ENCODE measurements at places on chromosomes 12 and 14. TPM values are rescaled to one million over a fixed set of nuclear protein-coding genes. Genes with fewer than 3 reads are reported as not detected.

GRCh38 chr14:68607081-68607866, 185.6 kb downstream of the ZFP36L1 start:
- DNase-seq = peak; percentile 67
- H3K4me3 ChIP-seq = no peak overlapping the region
- no peaks in the 10 kb centered on the region for H3K4me1 ChIP-seq
- H3K27ac ChIP-seq = peak overlapping the region; percentile 47
- no peaks in the 10 kb centered on the region for H3K27me3 ChIP-seq

GRCh38 chr12:80717856-80718255, 1.1 kb downstream of the MYF5 start:
- H3K27me3 ChIP-seq = peaks cover 11% of the 10 kb centered on the region
- peaks cover 7% of the 10 kb centered on the region for H3K4me1 ChIP-seq
- DNase-seq = no peak
- H3K27ac ChIP-seq = no peak overlapping the region

DNA sequence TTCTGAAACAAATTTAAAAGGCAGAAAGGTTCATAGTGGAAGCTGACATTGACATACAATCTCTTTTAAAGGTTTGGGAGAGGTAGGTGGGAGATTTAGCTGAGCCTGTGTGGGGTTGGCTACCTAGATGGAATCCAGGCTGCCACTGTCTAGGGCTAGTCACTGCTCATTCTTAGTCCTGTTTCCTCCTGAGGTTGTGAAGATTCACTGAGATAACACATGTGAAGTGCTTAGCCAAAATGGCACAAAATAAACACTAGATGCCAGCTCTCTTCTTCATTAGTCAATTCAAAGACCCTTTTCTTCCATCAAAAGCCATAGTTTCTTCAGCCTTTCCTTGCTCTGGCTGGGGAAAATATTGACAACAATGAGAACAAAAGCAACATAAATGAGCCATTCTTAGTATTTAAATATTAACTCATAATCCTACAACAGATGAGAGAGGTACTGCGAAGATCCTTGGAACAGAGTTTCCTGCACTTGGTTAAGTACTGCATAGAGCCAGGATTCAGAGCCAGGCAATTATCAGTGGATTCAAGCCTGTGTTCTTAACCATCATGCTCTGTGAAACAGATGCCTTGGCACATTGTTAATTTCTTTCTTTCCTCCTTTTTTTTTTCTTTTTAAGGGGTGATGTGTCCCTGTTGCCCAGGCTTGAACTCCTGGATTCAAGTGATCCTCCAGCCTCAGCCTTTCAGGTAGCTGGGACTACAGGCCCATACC, 3.5 kb downstream of the MYF6 start:
- H3K27ac ChIP-seq = no peak overlapping the region
- no peak for DNase-seq
- H3K27me3 ChIP-seq = peaks cover 68% of the 10 kb centered on the region
- H3K4me1 ChIP-seq = peaks cover 7% of the 10 kb centered on the region
- no peaks in the 10 kb centered on the region for H3K36me3 ChIP-seq

DNA sequence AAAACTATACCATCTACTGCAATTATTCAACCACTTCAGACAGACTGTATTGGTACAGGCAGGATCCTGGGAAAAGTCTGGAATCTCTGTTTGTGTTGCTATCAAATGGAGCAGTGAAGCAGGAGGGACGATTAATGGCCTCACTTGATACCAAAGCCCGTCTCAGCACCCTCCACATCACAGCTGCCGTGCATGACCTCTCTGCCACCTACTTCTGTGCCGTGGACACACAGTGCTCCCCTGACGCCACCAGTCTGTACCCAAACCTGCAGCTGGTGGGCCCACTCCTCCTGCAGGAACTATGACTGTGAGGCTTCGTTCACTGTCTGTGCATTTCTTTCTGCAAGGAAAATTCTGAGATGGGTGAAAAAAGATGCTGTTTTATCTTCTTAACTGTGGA, 284.7 kb downstream of the DAD1 start:
- no peaks in the 10 kb centered on the region for H3K27me3 ChIP-seq
- no peaks in the 10 kb centered on the region for H3K4me1 ChIP-seq
- no peaks in the 10 kb centered on the region for H3K36me3 ChIP-seq
- H3K4me3 ChIP-seq = no peak overlapping the region

DNA sequence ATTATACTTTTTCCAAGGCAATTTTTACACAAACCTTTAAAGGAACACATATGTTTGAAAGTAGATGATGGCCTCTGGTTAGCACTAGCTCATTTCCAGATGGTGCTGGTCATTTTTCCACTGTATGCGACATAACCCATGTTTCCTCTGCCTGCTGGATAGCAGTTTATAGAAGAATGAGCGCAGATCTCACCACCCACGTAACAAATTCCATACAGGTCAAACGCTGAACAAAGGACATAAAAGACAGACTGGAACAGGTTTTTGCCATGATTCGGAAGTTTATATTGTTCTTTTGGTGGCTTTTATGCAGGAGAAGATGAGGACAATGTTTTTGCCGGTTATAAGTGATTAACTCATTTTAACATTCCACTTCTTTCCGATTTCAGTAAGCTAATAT, 30.7 kb downstream of the PPP1R36 start:
- no peak overlapping the region for H3K27ac ChIP-seq
- no peaks in the 10 kb centered on the region for H3K27me3 ChIP-seq
- peaks cover 11% of the 10 kb centered on the region for H3K4me1 ChIP-seq
- H3K36me3 ChIP-seq = no peaks in the 10 kb centered on the region
- no peak for DNase-seq

Gene CISTR
- not detected for total RNA-seq

DNA sequence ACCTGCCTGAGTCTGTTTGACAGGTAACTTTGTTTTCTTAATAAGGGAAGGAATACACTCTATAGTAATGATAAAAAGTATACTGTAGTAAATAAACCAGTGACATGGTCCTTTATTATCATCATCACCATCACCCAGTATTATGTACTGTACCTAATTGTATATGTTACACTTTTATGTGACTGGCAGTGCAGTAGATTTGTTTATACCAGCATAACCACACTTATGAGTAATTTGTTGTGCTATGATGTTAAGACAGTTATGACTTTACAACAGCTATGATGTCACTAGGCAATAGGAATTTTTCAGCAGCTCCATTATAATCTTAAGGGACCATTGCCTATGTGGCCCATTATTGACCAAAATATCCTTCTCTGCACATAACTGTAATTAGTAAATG, 155.0 kb downstream of the NUBPL start:
- DNase-seq = no peak
- no peaks in the 10 kb centered on the region for H3K4me1 ChIP-seq
- H3K27ac ChIP-seq = no peak overlapping the region
- H3K27me3 ChIP-seq = no peaks in the 10 kb centered on the region
- no peaks in the 10 kb centered on the region for H3K36me3 ChIP-seq

DNA sequence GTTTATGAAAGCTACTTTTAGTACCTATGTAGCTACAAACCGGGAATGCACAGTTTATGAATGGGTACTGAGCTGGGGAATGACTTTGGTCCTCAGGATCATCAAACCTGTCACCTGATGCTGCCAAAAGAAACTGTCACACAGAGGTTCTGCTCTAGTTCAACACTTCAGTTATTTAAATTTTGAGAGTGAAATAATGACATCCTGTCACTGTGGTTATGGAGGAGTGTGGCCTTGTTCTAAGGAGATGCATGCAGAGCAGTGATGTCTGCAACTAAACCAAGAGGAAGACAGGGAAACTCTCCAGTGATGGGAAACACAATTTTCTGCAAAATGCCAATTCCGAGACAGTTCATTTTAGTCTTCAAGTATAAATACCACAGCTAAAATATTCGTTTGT, 4.8 kb upstream of the AEBP2 start:
- no peak overlapping the region for H3K4me3 ChIP-seq
- no peaks in the 10 kb centered on the region for H3K36me3 ChIP-seq
- no peak overlapping the region for H3K27ac ChIP-seq
- no peaks in the 10 kb centered on the region for H3K27me3 ChIP-seq

DNA sequence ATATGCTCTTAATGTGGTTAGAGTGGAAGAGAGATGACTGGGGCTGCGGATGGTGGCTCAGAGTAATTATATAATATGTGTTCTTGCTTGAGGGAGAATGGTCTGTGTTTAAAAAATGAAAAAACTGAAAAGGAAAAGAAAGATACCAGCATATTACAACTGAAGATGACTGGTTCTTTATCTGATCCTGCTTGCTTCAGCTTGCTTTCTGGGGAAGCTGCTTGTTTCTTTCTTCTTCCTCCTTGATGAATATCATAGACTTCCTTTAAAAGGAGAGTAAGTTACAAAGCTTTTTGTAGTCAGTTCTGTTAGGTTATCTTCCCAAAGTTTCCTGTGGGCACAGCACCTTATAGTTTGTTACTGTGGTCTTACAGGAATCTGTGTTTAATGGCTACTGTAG, 210.9 kb downstream of the ERC1 start:
- DNase-seq = no peak
- H3K4me1 ChIP-seq = no peaks in the 10 kb centered on the region
- no peak overlapping the region for H3K27ac ChIP-seq
- no peaks in the 10 kb centered on the region for H3K27me3 ChIP-seq
- H3K4me3 ChIP-seq = no peak overlapping the region

Gene ACAD10
- total RNA-seq = 33.6 TPM

Gene CIT
- 91.6 TPM for total RNA-seq

- H3K27ac ChIP-seq = no peak overlapping the region
- DNase-seq = no peak
- H3K36me3 ChIP-seq = no peaks in the 10 kb centered on the region
- H3K4me1 ChIP-seq = peaks cover 13% of the 10 kb centered on the region
Observed at GRCh38 chr14:22656226-22656625, 12.1 kb upstream of the OR6J1 start.

DNA sequence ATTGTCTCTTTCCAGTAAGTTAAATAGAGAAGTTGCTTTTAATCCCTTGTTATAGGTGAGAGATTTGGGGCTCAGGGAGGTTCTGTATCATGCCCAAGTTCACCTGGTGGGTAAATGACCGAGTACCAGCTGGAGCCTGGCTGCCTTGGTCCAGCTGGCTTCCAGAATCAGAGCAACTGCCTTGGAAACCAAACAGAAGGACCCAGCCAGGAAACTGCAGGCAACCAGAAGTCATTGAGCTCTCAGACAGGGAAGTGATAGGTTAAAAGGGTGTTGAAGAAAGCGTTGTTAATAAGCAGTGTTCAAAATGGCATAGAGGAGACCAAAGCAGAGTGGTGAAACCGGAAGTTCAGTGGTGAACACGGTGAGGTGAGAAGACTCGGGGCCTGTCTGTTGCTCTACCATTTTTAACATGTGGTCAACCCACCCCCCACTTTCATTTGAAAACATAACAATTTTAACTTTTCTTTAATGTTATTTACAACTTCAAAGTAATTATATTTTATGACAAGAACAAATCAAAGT, 54.9 kb downstream of the PLEKHG7 start:
- no peak for DNase-seq
- H3K4me3 ChIP-seq = no peak overlapping the region
- H3K27ac ChIP-seq = no peak overlapping the region
- H3K4me1 ChIP-seq = peaks cover 5% of the 10 kb centered on the region
- H3K36me3 ChIP-seq = no peaks in the 10 kb centered on the region

DNA sequence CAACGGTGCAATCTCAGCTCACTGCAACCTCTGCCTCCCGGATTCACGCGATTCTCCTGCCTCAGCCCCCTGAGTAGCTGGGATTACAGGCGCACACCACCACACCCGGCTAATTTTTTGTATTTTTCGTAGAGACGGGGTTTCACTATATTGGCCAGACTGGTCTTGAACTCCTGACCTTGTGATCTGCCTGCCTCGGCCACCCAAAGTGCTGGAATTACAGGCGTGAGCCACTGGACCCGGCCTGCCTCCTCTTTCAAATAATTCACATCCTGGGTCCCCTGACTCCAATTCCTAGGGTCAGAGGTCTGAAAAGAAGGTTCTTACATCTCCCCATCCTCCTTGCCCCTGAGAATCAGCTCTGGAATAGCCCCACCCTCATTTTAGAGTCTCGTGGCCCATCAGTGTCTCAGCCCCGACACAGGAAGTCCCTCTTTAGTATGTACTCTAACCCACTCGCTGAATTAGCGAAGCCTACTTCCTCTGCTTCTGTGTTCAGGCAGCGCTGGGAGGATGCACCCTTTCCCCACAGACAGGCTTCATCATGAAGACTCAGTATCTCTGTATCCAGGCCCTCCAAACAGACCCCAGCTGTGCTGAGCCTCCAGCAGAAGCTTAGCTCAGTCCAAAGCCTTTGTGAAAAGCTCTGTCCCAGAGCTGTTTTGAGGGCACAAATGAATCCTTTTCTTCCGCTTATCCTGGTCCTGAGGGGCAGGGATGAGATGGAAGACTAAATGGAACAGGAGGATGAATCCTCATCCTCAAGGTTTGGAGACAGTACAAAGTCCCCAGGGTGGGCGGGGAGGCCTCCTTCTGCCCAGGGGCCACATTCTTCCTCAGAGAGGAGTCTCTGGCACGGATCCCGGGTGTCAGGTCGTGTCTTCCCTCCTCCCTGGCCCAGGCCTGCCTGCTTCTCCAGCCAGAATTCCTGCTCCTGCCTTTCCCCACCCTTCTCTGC, 3.5 kb downstream of the LPAR5 start:
- H3K4me3 ChIP-seq = no peak overlapping the region
- no peaks in the 10 kb centered on the region for H3K27me3 ChIP-seq
- peak; percentile 58 for DNase-seq
- no peaks in the 10 kb centered on the region for H3K36me3 ChIP-seq
- no peaks in the 10 kb centered on the region for H3K4me1 ChIP-seq

Gene KLRG1
- 0.89 TPM for total RNA-seq

Gene IFI27L2
- 36.0 TPM for total RNA-seq

Gene GALNT16
- total RNA-seq = 6.8 TPM

Gene LTBR
- 4.4 TPM for total RNA-seq

DNA sequence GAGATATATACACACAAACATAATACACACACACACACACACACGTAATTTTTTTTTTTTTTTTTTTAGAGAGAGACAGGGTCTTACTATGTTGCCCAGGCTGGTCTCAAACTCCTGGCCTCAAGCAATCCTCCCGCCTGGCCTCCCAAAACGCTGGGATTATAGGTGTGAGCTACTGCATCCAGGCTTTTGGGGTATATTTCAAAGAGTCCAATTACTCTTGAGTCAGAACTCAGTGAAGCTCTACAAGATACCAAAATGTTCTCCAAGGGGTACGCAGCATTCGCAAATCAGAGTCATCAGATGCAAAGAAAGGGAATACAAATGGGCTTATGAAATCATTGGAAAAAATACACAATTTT, 54.0 kb downstream of the PHLDA1 start:
- no peak for DNase-seq
- H3K27me3 ChIP-seq = no peaks in the 10 kb centered on the region
- H3K4me1 ChIP-seq = peaks cover 13% of the 10 kb centered on the region
- H3K4me3 ChIP-seq = no peak overlapping the region
